ENCODE measurements at places on chromosomes 4 and X.
A peak's percentile ranks its signal among the peaks of the same experiment; 100 is the strongest.

GRCh38 chr4:74838746-74839370 is 44.5 kb upstream of the BTC start:
- no peak for DNase-seq

GRCh38 chr4:71251261-71251660 is 87.6 kb upstream of the SLC4A4 start:
- DNase-seq = no peak

GRCh38 chr4:44869222-44869882 is 143.0 kb upstream of the GNPDA2 start:
- DNase-seq = no peak

- no peak for DNase-seq
Measured at GRCh38 chrX:146054311-146054710, 236.7 kb downstream of the SLITRK2 start.

- DNase-seq = no peak
Measured at GRCh38 chrX:132409780-132410556, 78.9 kb downstream of the MBNL3 start.

DNA sequence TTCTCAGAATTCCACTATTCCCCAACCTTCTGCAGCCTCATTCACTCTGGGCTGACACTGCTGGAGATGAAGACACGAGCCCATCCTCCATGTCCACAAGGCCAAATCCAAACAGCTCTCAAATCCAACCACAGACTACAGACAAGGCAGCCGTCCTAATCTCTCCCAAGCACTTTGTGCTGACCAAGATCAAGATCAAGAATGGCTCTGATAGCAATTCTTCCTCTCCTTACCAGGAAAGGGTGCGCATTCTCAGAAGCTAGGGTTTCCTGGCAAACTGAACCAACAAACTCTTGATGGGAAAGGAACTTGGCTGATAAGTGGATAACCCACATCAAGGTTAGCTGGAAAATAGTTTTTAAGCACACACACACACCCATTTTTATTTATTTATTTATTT is 26.5 kb downstream of the RELL1 start:
- no peak for DNase-seq

DNA sequence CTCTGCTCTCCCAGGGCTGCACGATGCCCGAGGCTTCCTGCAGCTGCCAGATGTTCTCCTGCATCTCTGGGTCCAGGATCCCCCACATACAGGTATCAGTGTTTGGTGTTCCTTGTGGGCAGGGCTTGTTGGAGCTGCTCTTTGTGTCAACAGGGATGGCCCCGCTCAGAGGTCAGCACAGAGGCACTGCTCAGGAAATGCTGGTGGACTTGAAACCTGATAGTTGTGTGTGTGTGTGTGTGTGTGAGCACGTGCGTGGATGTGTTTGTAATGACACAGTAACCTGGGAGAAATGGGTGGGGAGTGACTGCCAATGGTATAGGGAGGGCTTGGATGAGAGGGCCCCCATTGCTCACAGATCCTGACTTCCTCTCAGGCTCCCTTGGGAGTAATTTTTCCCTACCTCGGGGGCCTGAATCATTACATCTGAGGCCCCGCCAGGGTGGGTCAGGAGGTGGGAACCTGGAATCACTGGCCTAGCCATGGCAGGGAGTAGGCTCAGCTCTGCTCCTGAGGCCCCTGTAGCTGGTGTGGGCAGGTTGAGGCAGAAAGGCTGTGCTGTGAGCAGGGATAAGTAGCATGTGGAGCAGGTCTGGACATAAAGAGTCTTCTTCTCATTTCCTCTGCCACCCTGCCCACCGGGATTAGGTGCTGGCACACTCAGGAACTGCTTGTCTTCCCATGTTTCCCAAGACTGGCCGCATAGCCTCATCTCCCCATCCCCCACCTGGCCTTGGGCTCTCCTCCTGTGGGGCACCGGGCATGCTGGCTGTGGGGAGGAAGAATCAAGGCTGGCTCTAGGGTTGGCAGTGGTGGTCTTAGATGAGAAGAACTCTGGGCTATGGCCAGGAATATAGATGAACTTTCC is 2.5 kb upstream of the EFNB1 start:
- no peak for DNase-seq

- DNase-seq = no peak
Measured at GRCh38 chr4:81499840-81500239, 28.1 kb upstream of the RASGEF1B start.

- no peak for DNase-seq
Measured at GRCh38 chr4:177517862-177518261, 75.6 kb upstream of the AGA start.

DNA sequence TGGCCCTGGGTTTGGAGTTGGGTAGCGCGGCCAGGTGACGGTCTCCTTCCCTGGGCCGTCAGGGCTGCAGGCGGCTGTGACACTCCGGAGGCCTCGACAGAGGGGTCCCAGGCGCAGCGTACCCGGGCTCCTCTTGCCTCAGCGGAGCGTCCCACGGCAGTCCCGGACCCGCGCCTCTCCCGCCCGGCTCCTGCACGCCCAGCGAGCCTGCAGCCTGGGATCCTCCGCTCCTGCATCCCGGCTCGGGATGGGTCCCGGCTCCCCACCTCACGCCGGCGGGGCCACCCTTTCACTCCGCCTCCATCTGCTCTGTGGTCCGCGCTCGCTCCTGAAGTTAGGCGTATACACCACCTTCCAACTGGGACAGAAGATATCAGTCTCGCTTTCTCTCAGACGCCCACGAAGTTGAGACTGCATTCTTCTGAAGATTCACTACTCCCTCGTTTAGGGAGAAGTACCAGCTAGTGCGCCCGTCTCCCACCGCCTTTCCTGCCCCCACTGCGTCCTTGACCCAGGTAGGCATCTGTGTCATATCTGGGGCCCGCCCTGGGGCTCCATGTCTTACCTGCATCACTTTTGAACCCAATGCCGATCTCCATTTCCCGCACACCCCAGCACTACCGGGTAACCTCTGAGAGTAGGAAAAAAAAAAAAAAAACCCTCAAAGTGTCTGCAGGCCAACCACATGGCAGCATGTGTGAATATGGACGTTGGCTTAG is 32.3 kb upstream of the KDR start:
- no peak for DNase-seq

- no peak for DNase-seq
Measured at GRCh38 chr4:1758306-1759121, 34.6 kb upstream of the FGFR3 start.

DNA sequence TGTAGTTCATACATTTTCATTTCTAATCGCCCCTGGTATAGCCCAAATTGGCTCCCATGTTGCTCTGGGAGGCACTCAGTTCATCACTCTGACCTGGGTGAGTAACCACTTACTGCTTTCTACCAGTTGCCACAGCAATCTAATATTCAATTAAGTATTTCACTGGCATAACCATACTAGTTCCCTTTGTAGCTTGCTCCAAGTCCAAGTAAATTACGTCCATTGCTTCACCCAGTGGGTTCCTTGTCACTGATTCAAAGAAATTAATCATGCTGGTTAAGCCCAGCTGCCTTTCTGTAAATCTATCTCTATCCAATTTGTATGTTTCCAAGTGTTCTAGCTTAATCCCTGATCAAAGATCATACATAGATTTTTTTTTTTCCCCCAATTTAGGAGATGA is 92.0 kb upstream of the CBR4 start:
- DNase-seq = no peak

DNA sequence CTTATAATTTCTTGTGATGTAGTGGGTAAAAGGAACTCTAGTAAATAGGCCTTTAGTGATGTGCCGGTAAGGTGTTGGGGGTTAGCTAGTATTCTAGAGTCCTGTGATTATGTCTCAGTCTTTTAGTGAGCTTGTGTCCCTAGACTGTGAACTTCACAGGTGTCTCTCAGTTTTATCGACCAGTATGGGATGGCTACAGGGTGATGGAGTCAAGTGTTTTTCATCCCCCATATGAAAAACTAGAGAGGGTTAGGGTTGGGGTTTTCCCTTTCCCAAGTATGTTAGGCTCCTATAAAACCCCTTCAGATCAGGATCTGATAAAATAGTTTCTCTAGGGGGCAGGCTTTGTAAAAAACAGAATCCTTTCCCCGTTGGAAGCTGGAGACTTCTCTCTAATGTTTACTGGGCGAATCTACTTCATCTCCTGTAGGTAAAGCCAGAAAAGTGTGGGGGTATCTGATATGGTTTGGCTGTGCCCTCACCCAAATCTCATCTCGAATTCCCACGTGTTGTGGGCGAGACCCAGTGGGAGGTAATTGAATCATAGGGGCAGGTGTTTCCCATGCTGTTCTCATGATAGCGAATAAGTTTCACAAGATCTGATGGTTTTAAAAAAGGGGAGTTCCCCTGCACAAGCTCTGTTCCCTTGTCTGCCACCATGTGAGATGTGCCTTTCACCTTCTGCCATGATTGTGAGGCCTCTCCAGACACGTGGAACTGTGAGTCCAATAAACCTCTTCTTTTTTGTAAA is 120.8 kb downstream of the DTHD1 start:
- no peak for DNase-seq

DNA sequence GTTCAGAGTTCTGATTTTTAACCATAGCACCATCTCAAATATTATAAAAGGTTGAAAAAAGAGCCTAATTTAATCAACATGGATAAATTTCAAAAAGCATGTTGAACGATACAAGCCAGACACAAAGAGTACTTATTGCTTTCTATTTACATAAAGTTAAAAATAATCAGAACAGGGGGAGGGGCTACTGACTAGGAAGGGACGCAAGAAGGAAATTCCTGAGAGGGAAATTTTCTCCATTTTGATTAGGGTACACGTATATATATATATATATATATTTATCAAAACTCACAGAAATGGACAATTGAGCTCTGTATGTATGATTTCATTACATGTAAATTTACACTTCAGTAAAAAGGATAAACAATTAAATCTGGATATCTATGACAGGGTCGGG is 482 bp upstream of the MBTPS2 start:
- DNase-seq = no peak

- DNase-seq = no peak
Measured at GRCh38 chr4:153549405-153549804, 83.2 kb downstream of the TMEM131L start.

DNA sequence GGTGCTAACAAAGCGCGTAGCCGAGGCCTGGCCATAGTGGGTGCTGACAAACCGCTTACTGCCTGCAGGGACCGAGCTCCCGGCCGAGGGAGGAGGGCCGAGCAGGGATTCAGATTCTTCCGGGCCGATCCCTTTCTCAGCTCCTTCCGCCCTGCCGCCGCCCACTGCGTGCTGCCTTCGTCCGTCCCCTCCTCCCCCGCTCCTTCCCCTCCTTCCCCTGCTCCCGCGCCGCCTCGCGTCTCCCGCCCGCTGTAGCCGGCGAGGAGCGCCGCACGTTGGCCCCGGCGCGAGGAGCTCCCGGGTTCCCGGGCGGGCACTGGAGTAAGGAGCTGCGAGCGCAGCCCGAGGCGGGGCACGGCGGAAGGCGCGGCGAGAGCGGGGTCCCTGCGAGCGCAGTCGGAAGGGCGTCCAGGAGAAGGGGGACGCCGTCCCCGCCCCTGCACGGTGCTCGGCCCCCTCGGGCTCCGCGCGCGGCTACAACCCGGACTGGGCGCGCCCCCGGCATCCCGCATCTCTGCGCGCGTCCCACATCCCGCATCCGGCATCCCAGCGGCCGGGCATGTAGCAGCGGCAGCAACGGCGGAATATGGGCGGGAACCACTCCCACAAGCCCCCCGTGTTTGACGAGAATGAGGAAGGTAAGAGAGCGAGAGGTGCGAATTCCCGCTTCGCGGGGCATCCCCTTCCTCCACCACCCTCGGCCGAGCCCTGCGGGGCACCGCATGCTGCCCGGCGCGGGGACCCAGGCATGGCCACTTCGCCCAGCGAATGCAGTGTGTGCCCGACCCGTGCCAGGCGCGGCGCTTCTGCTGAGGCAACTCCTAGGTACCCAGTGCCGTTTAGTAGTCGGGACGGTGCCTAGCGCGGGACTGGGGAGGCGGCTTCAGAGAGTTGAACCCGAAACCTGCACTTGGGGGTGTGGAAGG is at the start of gene STK32B:
Gene STK32B (plus strand): TSS at position 203 of the 926 bp plus-strand sequence.
- no peak for DNase-seq

DNA sequence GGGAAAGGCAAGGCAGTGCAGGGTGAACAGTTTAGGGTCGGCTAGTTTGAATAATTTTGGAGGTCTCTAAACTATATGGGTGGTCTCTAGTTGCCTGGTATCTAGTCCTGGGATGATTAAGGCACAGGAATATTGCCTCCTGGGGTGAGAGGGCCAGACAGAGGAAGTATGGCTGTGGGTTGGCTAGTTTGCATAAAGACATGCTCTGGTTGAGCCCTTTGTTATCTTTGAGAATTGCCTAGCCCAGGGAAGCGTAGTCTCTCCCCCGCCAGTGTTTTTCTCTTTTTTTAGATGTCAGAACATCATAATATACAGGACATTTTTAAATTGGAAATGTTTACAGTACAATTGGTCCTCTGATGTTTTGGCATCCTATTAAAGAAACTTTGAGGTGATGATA is 163.5 kb downstream of the PWWP3B start:
- DNase-seq = no peak

GRCh38 chr4:2305766-2306501 is 44.0 kb upstream of the MXD4 start:
- no peak for DNase-seq

- DNase-seq = no peak
Measured at GRCh38 chr4:3498901-3499510, 33.2 kb downstream of the LRPAP1 start.

GRCh38 chr4:742096-742741 is 36.6 kb downstream of the PCGF3 start:
- DNase-seq = no peak

DNA sequence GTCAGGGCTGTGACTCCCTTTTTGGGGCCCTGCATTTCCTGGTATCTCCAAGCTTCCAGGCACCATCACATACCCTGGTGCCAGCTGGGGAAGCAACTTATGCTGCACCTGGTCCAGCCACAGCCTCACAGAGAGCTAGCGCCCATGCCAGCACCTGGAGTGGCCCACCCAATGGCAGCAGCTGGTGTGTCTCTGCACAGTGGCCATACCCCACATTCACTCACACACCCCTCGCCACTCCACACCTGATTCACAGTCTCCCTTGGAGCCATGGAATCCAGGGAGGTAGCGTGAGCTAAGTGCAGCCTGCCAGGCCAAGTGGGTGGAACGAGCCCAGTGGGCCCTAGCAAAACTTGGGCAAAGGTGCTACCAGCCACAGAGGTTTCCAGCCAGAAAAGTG is 56.8 kb downstream of the COX18 start:
- no peak for DNase-seq

- DNase-seq = peak; percentile 26
Measured at GRCh38 chrX:130079824-130080406, 30.4 kb downstream of the ELF4 start.

DNA sequence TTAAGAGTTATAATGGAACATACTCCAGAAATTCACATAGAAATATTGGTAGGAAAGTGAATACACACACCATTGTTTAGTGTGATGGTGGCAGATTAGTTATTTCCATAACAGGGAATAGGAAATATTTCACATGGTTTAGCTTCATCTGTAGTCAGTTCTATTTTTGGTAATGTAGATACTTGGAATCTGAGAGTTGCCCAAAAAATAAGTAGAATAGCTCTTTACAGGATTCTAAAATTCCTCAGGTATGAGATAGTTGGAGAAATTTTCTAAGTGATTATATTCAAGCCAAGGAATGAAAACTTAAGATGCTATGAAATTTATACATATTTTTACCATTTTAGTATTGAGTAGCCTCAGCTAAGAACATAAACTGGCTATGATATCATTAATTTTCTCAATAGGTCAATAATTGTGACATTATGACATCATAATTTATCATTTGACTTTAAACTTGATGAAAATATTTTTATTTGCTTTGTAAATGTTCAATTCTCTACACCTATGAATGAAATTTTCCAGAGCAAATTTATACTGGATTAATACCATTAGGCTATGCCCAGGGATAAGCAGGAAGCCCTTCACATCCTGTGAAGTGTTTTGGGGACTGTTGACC is 35.8 kb downstream of the CPEB2 start:
- DNase-seq = no peak

GRCh38 chrX:50691820-50692219 is 122.2 kb downstream of the SHROOM4 start:
- DNase-seq = peak; percentile 27

GRCh38 chr4:112884406-112884805 is 165.0 kb upstream of the ANK2 start:
- DNase-seq = no peak
